ENCODE measurements at places on chromosomes 2 and 18.

GRCh38 chr2:30666266-30666874 lies 140.9 kb downstream of the CAPN13 start:
- no peak overlapping the region for H3K27ac ChIP-seq
- no peaks in the 10 kb centered on the region for H3K36me3 ChIP-seq
- H3K4me3 ChIP-seq = no peak overlapping the region

DNA sequence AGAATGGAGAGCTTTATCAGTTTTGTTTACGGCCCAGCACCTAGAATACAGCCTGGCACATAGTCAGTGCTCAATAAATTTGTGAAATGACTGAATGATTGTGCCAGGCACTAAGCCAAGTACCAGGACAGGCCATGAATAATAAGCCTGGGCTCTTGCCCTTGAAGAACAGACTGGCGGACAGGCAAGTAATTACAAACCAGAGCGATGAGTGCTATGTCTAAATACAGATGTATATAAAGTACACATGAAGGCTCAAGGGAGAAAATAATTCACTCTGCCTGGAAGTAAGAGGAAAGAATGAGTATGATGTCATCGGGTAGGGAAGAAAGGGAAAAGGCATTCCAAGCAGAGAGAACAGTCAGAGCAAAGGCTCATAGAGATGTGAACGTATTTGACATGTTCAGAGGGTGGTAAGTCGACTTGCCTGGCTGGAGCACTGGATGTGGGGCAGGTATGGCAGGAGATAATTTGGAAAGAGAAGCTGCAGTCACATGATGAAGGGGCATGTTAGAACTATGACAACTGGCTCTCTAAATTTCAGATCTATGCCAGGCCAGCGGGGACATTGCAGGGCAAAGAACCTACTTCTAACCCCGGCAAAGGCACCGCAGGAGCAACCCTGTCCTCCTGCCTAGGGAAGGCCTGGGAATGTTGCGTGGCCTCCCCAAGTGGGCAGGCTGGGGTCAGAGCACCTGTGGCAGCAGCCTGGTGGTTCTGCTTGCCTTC lies 119.1 kb upstream of the STPG4 start:
- no peak overlapping the region for H3K27ac ChIP-seq
- H3K4me3 ChIP-seq = no peak overlapping the region
- peaks cover 6% of the 10 kb centered on the region for H3K27me3 ChIP-seq
- H3K36me3 ChIP-seq = no peaks in the 10 kb centered on the region
- DNase-seq = no peak

DNA sequence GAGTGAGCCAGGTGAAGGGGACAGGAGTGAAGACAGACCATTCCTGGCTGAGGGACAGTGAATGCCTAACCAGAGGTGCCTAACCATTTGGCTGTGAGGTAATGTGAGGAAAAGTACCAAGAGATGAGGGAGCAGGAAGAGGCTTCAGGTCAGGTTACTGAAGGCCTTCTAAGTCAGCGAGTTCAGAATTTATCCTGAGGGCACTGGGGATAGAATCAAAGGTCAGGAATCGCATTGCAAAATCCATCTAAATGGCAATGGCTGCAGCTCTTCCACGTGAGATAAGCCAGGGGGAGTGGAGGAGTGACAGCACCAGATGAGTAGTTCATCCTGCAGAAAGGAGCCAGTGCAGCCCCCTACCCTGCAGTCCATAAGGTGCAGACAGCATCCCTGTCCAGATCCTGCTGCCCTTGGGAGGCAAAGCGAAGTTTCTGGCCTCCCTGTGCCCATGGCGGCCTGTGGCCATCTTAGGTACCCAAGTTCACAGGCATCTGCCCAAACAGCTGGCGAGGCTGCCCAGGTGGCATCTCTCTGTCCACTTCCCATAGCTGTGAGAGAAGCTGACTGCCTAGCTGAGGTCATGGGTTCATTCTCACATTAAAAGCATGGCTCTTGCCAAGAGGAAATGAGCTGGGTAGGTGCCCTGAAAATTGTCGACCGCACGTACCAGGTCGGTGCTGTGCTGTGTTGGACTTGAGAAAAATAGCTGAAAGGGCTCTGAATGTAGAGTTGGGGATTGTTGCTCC lies 49.5 kb downstream of the CYP27C1 start:
- no peaks in the 10 kb centered on the region for H3K36me3 ChIP-seq
- no peaks in the 10 kb centered on the region for H3K27me3 ChIP-seq
- no peak overlapping the region for H3K4me3 ChIP-seq
- H3K27ac ChIP-seq = no peak overlapping the region

- no peak overlapping the region for H3K27ac ChIP-seq
- no peaks in the 10 kb centered on the region for H3K4me1 ChIP-seq
- no peak for DNase-seq
- H3K27me3 ChIP-seq = no peaks in the 10 kb centered on the region
- no peaks in the 10 kb centered on the region for H3K36me3 ChIP-seq
These were observed 1.0 kb downstream of the TEX51 start for GRCh38 chr2:126899616-126900185.

DNA sequence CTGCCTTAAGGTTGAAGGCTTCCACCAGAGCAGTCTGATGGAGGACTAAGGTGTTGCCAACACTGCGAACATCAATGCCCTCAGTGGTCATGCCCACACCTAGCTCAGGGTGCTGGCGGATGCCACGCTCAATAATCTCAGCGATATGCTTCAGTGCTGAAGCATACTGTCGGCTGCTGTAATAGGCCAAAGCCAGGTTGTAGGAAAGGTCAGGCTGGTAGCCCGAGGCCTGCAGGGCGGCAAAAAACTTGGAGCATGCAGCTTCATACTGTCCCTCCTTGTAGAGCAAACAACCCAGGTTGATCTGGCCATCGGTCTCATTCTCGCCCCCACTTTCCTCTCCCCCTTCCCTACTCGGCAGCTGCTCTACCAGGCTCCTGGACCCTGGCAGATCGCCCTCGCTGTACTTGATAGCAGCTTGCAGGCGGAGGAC lies 159.4 kb downstream of the AGPS start:
- DNase-seq = no peak
- peak overlapping the region; percentile 95 for H3K4me3 ChIP-seq
- H3K27ac ChIP-seq = peak overlapping the region; percentile 100
- peaks cover 5% of the 10 kb centered on the region for H3K27me3 ChIP-seq
- peaks cover 15% of the 10 kb centered on the region for H3K4me1 ChIP-seq
- H3K36me3 ChIP-seq = peaks cover 1% of the 10 kb centered on the region

DNA sequence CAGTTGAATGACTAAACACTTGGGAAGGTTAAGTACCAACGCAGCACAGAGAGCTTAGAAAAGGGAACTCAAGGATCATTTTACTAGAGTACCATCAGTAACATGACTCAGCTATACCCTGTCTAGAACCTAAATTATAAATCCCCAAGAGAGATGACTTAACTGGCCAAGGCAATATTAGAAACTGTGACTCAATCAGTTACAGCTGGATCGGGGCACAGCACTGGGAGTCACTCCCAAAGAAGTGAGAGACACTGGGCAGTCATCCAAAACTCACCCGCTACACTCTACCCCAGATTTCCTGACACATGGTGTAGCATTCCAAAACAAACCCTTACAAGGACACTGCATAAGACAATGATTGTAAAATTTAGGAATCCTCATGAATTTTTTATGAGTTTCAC lies 17.7 kb downstream of the IWS1 start:
- H3K27ac ChIP-seq = no peak overlapping the region
- H3K27me3 ChIP-seq = no peaks in the 10 kb centered on the region
- no peak overlapping the region for H3K4me3 ChIP-seq
- peaks cover 47% of the 10 kb centered on the region for H3K36me3 ChIP-seq

DNA sequence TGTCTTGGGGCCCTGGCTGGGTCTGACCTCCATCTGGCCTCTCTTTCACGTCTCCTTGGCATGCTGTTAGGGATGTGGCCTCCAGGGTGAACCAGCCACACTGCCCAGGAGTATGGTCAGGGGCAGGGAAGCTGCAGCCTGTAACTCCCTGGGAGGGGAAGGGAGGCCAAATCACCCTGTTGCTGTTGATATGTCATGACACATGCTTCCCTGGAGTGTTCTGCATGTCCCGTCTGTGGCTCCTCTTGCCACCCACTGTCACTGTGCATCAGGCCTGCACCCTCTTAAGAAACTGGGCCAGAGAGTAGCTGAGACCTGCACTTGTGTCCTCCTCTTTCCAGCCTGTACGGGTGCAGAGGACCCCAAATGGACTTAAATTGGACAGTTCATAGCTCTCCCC lies 221.3 kb downstream of the FHOD3 start:
- H3K4me1 ChIP-seq = no peaks in the 10 kb centered on the region
- H3K27me3 ChIP-seq = peaks cover 2% of the 10 kb centered on the region
- no peak for DNase-seq
- no peaks in the 10 kb centered on the region for H3K36me3 ChIP-seq
- no peak overlapping the region for H3K4me3 ChIP-seq
- no peak overlapping the region for H3K27ac ChIP-seq

DNA sequence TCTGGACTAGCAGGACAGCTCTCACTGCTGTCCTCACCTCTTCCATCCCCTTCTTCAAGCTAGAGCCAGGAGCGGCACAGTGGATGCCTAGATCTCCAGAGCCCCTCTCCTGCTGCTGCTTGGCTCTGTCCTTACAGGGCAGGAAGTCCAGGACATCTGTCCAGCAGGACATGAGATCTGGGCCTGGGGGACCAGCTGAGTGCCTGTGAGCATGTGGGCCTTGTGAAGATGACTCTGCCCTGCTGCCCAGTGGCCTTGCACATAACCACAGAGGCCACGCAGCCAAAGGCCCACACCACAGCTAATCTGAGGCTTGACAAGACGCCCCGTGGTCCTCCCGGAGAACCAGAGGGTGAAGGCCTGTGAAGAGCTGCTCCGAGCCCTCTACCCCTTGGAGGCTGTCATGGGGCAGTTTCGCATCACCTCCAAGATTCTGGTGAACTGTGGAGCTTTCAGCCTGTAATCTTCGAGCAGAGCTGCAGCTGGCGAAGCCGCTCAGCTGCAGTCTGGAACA lies 516.7 kb upstream of the HS6ST1 start:
- H3K27me3 ChIP-seq = no peaks in the 10 kb centered on the region
- peak; percentile 34 for DNase-seq
- no peak overlapping the region for H3K27ac ChIP-seq

DNA sequence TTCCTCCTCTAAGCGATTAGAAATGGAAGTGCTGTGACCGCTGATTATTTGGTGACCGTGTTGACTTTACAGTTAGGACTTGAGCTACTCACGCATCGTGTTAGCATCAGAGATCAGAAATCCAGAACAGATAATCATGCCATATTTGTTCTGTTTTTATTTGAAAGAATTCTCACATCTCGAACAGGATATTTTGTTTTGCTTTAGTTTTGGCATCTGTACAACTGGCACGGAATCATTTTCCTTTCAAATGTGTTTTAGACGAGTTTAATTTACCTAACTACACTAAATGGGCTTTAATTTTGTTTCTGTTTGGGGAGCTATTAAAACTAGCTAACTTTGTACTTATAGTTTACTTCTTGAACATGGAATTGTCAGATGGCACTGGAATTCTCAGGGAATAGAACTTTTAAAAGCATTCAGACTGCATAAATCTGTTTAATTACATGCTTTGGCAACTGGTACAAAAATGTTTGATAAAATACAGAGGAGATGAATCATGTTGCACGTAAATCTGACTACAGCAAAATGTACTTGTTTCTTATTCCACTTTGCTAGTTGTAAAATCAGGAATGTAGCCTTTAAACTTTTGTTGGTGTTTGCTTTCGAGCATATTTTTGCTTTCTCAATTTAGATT lies 1.4 kb downstream of the ITPRID2 start:
- peaks cover 24% of the 10 kb centered on the region for H3K27me3 ChIP-seq
- H3K36me3 ChIP-seq = peaks cover 26% of the 10 kb centered on the region
- peak overlapping the region; percentile 100 for H3K4me3 ChIP-seq

DNA sequence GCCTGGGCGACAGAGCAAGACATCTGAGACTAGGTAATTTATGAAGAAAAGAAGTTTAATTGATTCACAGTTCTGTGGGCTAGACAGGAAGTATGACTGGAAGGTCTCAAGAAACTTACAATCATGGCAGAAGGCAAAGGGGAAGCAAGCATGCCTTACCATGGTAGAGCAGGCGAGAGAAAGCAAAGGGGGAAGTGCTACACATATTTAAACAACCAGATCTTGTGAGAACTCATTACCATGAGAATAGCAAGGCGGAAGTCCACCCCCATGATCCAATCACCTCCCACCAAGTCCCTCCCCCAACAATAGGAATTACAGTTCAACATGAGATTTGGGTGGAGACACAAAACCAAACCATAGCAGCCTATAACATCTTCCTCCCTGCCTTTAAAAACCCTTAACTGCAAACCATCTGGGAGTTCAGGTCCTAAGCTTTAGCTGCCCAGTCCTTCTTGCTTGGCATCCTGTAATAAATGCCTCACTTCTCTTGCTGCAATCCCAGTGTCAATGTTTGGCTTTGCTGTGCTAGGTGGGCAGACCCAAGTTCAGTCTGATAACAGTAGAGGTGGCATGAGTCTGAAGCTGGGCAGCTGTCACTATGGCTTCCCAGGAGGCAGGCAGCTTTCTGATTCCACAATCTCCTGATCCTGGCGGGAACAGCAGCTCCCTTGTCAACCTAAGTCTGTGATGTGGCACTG lies 11.2 kb upstream of the SP5 start:
- H3K27ac ChIP-seq = no peak overlapping the region
- no peaks in the 10 kb centered on the region for H3K4me1 ChIP-seq
- peaks cover 49% of the 10 kb centered on the region for H3K27me3 ChIP-seq
- H3K36me3 ChIP-seq = no peaks in the 10 kb centered on the region
- no peak for DNase-seq
- H3K4me3 ChIP-seq = no peak overlapping the region

- peak; percentile 82 for DNase-seq
- no peak overlapping the region for H3K4me3 ChIP-seq
- no peaks in the 10 kb centered on the region for H3K27me3 ChIP-seq
- H3K4me1 ChIP-seq = peaks cover 7% of the 10 kb centered on the region
- H3K36me3 ChIP-seq = peaks cover 54% of the 10 kb centered on the region
- peak overlapping the region; percentile 31 for H3K27ac ChIP-seq
These were observed 47.0 kb downstream of the UGP2 start for GRCh38 chr2:63888490-63889402.

DNA sequence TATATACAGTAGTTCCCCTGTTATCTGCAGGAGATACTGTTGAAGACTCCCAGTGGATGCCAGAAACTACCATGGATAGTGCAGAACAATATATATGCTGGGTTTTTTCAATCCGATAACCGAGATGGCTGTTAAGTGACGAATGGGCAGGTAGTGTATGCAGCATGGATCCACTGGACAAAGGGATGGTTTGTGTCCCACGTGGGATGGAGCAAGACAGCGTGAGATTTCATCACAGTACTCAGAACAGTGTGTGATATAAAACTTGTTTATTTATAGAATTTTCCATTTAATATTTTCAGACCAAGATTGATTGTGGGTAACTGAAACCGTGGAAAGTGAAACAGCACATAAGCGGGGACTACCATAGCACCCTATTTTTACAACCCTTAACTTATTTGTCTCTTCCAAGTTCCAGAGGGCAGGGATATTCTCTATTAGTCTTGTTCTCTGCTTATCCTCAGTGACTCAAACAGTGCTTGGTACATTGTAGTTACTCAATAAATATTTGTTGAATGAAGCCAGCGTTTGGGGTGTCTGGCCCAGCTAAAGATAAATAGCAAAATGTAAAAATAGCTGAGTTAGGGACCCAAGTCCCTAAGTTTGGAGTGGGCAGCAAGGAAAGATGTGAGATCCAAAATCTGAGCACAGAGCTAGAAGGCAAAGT lies 50.0 kb downstream of the RHBDD1 start:
- no peak overlapping the region for H3K27ac ChIP-seq
- no peaks in the 10 kb centered on the region for H3K27me3 ChIP-seq
- H3K4me3 ChIP-seq = no peak overlapping the region
- no peak for DNase-seq

- no peak overlapping the region for H3K27ac ChIP-seq
- H3K36me3 ChIP-seq = no peaks in the 10 kb centered on the region
- no peak overlapping the region for H3K4me3 ChIP-seq
These were observed 146.1 kb downstream of the PRPF40A start for GRCh38 chr2:152571048-152571766.

- H3K27me3 ChIP-seq = peaks cover 73% of the 10 kb centered on the region
- no peaks in the 10 kb centered on the region for H3K36me3 ChIP-seq
- H3K4me1 ChIP-seq = peaks cover 30% of the 10 kb centered on the region
- DNase-seq = peak; percentile 78
These were observed at the start of gene CYS1 for GRCh38 chr2:10079870-10080535. TSS of gene CYS1 (minus strand) at chr2:10080411. CDS start at chr2:10080223, 188 bp downstream.

- H3K4me1 ChIP-seq = no peaks in the 10 kb centered on the region
- peaks cover 3% of the 10 kb centered on the region for H3K27me3 ChIP-seq
These were observed 187.1 kb downstream of the EXOC6B start for GRCh38 chr2:72638600-72639211.
